Cardiac muscle cell (in vitro differentiated cells and primary cell): ENCODE measurements at places on chromosomes 13 and 19. TPM values are rescaled to one million over a fixed set of nuclear protein-coding genes. Genes with fewer than 3 reads are reported as not detected.

The WDR62 gene
- 2.1 and 9.1 TPM in 2 replicates for polyA plus RNA-seq

The C19orf25 gene
- 56.9 and 84.9 TPM in 2 replicates for polyA plus RNA-seq

The MAB21L1 gene
- polyA plus RNA-seq = 0.27 and 0.29 TPM in 2 replicates

The FLT1 gene
- 7.5 and 7.6 TPM in 2 replicates for polyA plus RNA-seq

The AMER2 gene
- 0.15 TPM in 1 of 2 replicates, not detected in the other for polyA plus RNA-seq

The CGB5 gene
- not detected in 2 replicates for polyA plus RNA-seq

The MYH14 gene
- polyA plus RNA-seq = 0.32 and 3.0 TPM in 2 replicates

The POU4F1 gene
- polyA plus RNA-seq = 0.11 and 0.16 TPM in 2 replicates

DNA sequence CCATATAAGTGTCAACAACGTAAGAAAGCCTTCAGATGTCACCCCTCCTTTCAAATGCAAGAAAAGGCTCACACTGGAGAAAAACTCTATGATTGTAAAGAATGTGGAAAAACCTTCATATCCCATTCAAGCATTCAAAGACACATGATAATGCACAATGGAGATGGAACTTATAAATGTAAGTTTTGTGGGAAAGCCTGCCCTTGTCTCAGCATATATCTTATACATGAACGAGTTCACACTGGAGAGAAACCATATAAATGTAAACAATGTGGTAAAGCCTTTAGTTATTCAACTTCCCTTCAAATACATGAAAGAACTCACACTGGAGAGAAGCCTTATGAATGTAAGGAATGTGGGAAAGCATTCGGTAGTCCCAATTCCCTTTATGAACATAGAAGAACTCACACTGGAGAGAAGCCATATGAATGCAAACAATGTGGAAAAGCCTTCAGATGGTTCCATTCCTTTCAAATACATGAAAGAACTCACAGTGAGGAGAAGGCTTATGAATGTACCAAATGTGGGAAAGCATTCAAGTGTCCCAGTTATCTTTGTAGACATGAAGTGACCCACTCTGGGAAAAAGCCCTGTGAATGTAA, 11.1 kb downstream of the ZNF844 start:
- no peak for DNase-seq

DNA sequence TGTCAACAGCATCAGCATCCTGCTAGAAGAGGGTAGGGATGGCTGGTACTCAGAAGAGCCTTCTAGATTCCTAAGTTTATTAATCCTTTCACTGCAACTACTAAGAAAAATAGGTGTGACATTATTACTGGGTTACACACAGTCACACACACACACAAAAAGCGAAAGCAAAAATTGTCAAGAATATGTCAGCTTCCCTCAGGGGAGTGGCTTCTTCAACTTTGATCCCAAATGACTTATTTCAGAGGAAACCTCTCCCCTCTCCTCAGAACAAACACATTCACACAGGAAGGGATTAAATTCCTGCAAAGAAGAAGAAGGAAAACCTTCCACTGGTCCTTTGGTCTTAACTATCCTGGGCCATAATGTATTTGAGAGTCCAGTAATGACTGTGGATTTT, 20.1 kb upstream of the IGFL1 start:
- no peak for DNase-seq

DNA sequence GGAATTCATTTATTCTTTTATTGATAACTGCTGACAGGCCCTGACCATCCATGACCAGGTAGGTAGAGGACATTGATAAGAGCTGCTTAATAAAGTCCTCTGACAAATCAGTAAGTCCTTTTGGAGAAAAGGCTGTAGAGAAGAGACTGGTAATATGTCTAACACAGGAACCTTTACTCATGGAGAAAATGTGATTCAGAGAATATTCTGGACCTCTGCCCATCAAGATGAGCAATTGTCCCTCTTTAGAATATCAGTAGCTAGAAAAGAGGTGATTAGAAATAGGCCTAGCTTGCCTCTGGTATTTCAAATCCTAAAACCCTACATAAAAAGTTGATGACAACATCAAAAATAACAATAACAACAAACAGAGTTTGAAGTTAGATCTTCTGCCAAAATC, 642.3 kb downstream of the TBC1D4 start:
- DNase-seq = peak; percentile 4

GRCh38 chr13:51832471-51833152, 12.4 kb downstream of the TMEM272 start:
- peak; percentile 63 for DNase-seq

GRCh38 chr19:53980539-53981375, 10.7 kb upstream of the CACNG6 start:
- DNase-seq = peak; percentile 94

- DNase-seq = no peak
These were observed 238.0 kb downstream of the POSTN start for GRCh38 chr13:37360556-37360955.

DNA sequence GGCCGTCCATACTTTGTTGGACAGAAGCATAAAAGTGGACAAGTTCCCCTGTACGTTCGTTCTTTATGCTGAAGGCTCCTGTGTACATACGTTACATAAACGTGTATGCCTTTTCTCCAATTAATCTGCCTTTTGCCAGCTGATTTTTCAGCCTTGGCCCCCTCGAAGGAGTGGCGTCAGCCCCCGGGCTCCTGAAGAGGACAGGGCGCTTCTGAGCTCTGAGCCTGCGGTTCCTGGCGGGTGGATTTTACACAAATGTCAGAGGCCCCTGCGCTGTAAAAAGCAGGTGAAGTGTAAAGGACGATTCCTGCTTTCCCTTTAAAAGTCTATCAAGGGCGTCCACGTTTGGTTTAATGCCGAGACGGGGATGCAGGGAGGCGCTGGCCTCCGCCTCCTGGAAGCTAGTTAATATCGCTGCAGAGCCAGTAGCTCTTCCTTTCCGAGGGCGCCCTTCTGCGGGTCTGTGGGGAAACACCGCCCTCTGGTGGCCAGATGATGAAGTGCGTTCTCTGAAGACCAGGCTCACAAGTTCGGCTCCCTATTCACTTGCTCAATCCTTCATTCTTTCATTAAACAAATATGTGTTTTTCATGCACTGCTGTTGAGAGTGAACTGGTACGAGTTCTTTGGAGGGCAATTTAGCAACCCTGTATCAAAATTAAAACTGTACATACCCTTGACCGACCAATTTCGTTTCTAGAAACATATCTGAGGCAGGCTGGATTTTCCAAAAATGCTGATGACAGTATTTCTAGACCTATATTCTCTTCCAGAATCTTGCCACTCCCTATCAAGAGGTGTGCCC, 62.0 kb downstream of the GPR12 start:
- DNase-seq = peak; percentile 74

DNA sequence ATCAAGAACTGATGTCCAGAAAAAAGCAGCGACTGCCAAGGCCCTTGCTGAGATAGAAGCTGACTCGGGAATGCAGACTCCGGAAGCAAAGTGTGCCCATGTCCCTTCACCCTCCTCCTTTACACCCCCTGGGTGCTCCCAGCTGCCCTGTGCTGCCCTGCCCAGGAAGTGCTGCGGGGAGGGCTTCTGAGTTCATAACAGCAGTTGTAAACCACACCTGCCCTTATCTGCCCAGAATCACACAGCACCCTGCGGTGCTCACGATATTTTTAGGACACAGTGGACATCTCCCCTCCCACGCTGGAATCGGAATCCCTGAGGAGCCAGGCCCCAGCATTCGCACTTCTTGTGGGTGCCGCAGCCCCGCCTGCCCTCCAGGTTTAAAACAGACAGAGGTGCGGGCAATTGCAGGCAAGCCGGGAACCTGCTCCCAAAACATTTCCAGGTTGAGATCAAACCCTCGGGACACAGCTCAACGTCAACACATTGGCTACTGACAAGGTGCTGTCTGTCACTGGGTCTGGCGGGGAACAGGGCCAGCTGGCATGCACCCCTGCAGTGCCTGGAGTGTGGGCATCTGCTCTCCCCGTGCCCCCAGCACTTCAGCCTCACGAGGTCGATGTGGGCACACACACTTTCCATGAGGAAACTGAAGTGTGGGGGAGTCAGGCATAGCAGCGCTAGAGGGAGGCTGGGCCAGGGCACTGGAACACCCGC, 36.8 kb downstream of the RAB20 start:
- no peak for DNase-seq

DNA sequence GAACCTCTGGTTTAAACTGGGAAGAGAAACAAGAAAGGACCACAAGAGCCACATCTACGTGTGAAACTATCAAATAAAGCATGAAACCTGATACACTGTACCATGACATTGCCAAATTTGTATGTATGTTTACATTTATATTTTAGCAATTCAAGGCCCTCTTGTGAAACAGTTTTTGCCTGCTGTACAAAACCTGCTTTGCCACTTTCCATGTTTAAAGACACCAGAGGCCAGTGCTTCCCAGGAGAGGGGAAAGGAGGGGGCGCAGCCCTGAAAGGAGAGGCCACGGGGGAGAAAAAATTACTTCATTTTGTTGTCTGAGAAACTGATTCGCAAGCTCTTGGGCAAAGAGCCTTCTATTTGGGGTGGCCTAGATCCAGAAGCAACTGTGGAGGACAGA, 124.8 kb downstream of the DCLK1 start:
- no peak for DNase-seq

GRCh38 chr13:68030152-68030809, 800.1 kb upstream of the PCDH9 start:
- no peak for DNase-seq

DNA sequence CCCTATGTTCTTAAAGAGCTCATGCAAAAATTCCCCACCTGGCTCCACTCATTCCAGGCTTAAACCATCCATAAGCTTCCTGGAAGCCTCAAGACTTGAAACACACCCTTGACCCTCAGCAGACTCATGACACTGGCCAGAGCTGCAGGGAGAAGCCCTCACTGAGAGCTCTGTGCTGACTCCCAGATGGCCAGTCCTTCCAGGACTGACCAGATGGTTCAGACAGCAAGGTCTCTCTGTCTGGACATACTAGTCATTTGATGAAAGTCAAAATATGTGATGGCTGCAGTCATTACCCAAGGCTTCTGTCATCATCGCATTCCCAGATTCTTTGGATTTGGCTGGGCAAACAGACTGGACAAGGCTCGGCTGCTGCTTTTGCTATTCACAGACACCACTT, 397.4 kb downstream of the FOXO1 start:
- DNase-seq = peak; percentile 24

DNA sequence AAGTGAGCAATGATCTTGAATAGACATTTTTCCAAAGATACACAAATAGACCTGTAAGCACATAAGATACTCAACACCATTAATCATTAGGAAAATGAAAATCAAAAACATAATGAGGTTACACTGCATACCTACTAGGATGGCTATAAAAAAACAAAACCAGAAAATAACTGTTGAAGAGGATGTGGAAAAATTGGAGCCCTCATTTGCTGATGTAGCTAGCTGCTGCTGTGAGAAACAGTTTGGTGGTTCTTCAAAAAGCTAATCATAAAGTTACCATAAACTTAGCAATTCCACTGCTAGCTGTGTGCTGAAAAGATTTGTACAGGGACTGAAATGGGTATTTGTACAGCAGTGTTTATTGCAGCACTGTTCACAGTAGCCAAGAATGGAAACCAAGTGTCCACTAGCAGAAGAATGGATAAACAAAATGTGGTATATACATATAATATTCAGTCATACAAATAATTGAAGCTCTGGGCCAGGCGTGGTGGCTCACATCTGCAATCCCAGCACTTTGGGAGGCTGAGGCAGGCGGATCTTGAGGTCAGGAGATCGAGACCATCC, 46.2 kb downstream of the PDS5B start:
- no peak for DNase-seq

DNA sequence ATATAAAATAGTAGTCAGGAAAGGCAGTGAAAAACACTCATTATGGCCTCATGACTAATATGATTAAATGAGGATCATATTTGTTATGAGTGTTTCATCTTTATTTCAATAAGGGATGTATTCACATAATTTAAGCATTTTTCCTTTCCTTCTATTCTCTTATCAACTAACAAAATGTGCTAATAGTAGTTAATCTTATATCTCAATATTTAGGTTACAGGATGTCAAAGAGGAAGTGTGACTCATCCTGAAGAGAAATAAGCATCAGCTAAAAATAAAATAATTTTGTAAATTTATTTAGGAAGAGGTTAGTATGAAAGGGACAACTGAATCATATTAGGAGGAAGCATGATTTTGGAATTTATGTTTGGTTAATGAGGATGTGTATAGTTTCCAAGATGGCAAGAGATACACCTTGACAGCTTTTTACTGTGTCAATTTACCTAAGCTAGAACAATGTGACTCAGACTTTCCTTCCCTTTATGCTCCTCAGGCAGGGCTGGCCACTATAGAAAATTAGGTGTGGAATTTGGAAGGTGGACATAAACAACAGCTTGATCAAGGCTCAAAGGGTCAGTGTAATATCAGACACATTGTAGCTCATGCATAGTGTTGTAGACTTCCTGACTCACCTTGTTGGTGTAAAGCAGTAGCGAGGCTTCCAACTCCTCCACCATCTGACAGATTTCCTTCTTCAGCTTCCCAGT, 172.7 kb downstream of the SLITRK1 start:
- no peak for DNase-seq

DNA sequence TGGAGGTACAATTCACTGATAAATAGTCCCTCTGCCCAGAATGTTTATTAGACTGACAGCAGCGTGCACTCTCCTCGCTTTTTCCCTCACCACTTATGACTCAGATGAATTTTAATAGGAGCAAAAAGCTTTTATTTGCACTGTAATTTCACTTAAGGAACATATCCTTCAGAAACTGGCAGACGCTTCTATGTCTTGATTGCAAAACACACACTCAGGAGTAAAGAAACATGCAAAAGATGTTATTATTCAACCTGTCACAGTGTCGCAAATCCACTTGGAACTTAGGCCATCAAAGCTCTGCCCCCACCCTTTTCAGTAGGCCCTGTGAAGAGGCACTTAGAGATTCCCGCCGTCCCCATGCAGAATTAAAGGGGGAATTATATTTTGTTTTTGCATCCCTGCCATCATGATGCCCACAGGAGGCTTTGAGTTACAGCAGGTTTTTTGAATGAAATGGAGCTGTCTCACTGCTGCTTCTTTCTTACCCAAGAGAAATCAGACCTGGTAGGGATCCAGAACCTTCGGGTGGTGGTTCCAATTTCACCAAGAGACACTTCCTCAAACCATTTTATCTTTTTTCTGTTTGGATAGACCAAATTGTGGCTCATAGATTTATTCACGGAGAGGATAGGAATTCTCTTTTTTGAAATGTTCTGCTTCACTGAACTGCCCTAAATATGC, 74.5 kb downstream of the GGACT start:
- DNase-seq = peak; percentile 42

GRCh38 chr13:103839460-103839859, 773.2 kb upstream of the SLC10A2 start:
- no peak for DNase-seq

- no peak for DNase-seq
These were observed 259.0 kb downstream of the NALCN start for GRCh38 chr13:101157261-101157660.

- peak; percentile 61 for DNase-seq
These were observed 62.1 kb downstream of the DGKH start for GRCh38 chr13:42110410-42111155.

GRCh38 chr19:5078182-5078581, 109.3 kb downstream of the KDM4B start:
- no peak for DNase-seq
